ENCODE measurements at places on chromosomes 2 and 18.

DNA sequence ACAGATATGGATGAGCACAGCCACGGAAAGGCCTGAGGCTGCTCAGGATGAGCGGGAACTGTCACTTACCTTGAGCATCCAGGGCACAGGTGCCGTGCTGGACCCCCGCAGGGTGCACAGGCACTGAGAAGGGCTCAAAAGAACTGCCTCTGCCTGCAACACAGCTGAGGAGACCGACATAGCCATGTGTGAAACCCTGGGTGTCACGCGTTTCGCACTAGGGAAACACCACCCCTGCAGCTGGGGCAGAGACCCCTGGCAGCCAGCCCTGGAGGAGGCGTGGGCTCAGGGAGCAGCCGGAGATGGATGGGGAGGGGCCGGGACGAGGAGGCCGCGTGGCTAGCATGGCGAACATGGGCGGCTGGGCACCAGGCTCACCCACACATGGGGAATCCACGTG lies 228.9 kb downstream of the EIPR1 start:
- no peak for DNase-seq

DNA sequence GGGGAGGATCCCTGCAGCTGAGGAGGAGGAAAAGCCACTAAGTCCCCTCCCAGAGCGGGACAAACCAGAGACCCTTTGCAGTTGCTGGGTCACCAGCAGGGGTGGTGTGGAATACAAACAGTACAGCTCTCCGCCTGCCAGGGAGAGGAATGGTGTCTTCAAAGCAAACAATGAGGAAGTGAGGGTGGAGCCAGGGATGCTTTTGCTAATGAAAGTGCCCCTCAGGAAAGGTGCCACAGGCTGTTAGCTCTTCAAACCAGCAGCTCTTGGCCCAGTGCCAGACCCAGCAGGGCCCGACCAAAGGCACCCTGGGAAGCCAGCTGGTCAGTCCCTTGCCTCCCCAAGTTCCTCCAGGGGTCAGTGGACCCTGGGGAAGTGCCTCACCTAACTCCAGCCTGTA lies 102.8 kb downstream of the HIBCH start:
- DNase-seq, result no peak

DNA sequence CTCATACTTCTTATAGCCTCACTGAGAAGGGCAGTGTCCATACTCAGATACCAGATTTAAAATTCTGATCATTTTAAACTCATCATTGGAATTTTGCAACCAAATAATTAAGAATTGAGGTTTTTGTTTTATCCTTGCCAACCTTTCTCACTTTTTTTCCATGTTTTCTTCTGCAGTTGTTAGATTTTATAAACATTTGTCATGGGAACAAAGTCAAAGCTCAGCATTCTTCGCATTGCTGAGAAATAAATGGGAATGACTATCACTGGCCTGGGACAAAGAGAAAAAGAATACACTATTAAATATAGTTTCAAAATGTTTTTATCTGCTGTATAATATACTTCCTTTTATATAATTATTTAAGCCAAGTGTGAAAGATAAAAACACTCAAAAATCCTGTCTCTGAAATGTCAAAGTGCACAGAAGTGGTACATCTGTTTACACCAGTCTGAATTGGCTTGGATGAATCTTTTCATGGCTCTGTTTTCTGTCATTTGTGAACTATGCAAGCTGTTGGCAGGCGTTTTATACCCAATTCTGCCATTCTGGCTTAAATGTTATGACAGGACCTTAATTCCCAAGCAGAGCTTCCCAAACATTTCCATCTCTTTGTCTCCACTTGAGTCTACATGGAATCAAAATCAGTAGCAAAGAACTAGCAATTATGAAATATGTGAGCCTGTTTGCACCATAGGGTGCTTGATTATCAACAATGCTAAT lies 249.3 kb upstream of the SYT4 start:
- no peak for DNase-seq

- no peak for DNase-seq
These were observed 311.1 kb downstream of the NR4A2 start for GRCh38 chr2:156021146-156022040.

- no peak for DNase-seq
These were observed 53.2 kb downstream of the ANO7 start for GRCh38 chr2:241241669-241242068.

DNA sequence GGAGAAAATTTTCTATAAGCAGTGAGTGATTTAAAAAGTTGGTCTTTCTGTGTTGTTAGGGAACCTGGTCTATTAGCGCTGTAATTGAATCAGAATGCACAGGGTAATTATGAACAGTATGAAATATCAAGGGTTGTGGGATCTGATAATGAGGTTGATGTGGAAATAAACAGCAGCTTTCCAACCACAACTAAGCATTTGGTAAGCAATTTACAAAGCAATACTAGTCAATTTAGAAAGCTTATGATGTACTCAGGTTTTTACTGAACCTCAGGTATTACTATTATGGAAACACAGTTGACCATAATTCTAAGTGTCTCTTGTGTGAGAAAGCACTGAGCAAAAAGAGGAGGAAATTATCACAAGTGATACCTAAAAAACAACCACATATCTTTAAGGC lies 11.0 kb upstream of the SMCHD1 start:
- DNase-seq, result no peak

DNA sequence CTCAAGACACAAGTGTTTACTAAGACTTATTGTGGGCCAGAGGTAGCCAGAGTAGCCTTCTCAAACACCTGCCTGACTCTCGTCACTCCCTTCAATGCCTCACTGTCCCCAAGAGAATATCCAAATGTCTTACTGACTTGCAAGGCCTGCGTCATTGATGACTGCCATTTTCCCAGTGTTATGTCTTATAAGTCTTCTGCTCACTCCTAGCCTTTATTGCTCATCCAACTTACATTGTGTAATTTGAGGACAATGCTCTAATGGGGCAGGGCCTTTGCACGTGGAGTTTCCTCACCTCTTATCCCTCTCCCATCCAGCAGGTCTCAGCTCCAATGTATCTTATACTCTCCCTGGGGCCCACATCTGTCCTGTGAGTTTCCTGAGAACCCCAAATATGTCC lies 10.1 kb upstream of the CD226 start:
- no peak for DNase-seq

DNA sequence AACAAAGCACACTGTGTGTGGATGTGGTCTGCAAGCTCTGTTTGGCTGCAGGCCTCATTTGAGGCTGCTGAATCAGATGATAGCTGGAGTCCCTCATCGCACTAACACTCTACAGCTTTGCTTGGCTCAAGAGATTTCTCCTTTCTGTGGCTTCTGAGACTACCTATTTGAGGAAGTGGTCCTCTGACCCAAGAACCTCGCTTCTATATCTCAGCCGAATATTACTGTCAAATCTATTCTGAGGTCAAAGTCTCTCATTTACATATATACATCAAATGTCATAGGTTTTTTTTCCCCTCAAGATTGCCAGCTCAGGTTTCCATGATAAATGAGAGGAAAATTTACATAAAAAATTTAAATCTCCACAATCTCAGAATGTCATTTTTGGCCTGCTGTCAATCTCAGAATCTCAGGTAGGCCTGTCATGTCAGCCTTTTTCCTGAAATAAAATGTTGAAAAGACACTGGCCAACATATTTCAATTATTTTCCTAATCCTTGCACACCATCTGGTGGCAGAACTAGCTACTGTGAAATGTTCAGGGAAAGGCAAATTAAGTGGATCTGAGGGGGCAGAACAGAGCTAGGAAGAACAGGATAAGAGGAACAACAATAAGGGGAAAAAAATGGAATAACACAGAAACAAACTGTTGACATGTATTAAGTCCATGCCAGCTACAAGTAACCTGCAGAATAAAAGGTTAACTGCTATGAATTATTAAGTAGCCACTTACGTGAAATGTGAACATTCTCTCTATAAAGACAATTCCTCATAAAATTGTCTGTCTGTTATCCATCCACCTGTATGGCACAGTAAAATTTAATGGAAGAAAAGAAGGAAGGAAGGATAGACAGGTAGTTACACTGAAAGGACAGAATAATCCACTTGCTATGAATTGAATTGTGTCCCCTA lies 39.3 kb downstream of the AP1S3 start:
- DNase-seq, result no peak

DNA sequence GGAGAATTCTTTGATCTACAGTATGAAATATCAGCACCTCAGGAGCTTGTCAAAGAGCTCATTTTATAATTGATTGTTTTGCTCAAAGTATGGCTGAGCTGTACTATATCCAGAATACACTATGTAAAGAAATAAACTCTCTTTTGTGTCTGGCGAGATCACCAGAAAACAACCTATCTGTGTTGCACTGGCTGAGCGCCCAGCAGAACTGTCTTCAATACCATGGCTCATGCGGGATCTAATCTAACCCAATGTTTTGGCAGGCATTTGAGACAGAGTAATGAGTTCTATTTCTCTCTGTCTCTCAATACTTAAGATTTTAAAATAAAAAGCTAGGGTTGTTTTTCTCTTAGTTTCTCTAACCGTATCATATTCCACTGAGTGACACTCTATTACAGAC lies 192.4 kb downstream of the L3MBTL4 start:
- DNase-seq, result no peak
